Activated CD8-positive, alpha-beta memory T cell treated with anti-CD3 and anti-CD28 coated beads for 4 hours (primary cell): ENCODE measurements at places on chromosomes 4 and X.

- DNase-seq: no peak
These were observed 30.9 kb downstream of the FAM9C start for GRCh38 chrX:13013363-13014110.

DNA sequence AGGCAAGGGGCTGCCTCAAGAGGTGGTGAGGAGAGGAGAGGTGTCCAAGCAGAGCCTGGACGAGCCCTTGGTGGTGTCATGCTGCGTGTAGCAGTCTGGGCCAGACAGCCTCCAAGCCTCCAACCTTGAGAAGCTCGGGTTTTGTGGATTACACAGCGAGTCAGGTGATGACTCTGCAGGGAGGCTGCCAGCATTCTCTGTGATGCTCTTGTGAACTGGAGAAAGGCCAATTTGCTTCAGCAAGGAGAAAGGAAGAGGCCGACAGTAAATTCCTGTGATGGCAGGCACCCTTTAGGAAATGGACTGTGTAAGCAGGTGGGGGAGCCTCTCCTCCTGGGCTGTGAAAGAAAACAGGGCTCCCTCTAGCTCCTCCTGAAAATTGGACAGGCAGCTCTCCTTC is 36.0 kb upstream of the CD99L2 start:
- no peak for DNase-seq

DNA sequence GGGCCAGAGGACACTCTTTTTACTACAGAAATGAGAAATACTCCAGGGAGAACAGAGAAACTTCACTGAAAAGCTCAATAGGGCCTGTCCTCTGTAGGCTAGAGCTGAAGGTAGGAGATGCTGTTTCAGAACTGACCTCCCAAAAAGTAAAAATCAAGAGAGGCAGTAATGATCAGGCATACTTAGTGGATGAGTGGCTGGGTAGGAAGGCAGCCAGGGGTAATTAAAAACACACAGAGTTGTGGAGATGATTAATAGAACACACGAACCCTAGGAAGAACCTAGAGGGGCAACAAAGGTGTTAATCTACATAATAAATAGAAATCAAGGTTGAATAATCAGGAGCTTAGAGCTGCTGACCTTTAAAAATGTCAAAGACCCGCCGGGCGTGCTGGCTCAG is 582.4 kb upstream of the ADGRL3 start:
- no peak for DNase-seq

DNA sequence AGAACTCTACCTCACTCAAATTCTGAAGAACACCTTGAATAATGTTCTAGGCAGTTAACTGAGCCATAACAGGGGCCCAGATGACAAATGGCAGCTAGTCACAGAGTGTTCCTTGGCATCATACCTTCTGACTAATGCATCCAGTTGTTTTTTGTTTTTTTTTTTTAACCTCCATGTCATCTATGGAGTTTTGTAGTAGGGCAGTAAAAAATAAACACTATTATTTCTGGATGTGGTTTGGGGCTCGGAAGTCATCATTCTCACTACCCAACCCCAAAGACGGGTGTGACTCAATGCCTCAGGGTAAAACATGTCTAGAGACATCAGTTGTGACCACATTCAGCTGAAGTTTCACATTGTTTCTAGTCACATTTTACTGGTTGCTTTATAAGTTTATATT is 31.2 kb upstream of the MCF2 start:
- DNase-seq: no peak

- no peak for DNase-seq
These were observed 1130.9 kb upstream of the PRKX start for GRCh38 chrX:4844376-4844775.

DNA sequence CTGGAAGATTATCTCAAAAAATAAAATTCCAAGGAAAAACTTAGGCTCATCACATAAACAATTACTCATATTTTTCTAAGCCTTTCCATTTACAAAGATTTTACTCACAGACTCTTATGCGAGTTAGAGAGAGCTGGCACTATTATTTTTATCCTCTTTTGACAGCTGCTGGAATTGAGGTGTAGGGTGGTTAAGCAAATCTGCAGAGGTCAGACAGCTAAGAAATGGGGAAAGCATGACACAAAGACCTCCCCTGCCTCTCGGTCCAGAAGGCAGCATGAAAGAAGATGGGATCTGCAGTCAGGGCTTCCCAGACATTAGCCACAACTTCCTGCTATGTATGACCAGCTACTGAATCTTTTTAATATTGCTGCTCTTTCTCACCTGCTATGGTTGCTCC is 89.9 kb upstream of the CPEB2 start:
- no peak for DNase-seq

GRCh38 chr4:52957835-52958631 is 95.9 kb downstream of the RASL11B start:
- DNase-seq: no peak

GRCh38 chr4:5409972-5410618 is 298.3 kb downstream of the EVC2 start:
- no peak for DNase-seq

DNA sequence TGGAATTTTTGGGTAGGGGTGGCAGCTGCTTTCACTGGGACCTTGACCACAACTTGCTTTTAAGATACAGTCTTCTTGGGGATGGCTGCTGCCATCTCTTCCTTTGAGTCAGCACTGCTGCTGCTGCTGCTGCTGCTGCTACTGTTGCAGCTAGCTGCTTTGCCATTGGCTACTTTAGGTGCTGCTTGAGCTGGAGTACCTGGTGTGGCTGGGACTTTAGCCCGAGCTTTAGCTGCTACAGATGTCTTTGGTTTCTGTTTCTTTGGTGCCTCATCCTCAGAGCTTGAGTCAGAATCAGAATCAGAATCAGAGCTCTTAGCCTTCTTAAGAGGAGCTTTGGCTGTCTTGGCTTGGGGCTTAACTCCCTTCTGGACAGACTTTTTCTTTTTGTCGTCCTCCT is 52.2 kb downstream of the FAM9B start:
- no peak for DNase-seq

DNA sequence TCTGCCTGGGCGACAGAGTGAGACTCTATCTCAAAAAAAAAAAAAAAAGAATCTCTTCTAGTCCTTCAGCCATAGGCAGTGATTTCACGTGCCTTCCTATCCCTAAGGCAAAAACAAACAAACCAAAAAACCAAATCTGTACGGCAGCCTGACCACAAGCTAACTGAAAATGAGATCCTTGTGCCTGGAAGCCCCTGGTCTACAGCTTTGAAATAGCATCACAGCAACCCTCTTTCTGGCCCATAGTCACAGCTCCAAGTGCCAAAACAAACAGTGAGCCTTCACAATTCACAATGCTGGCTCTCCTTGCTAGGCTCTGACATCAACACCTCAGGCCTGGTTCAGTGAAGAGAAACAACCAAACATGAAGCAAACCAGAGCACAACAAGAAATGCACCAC is 46.1 kb downstream of the TMEM150C start:
- DNase-seq: no peak

DNA sequence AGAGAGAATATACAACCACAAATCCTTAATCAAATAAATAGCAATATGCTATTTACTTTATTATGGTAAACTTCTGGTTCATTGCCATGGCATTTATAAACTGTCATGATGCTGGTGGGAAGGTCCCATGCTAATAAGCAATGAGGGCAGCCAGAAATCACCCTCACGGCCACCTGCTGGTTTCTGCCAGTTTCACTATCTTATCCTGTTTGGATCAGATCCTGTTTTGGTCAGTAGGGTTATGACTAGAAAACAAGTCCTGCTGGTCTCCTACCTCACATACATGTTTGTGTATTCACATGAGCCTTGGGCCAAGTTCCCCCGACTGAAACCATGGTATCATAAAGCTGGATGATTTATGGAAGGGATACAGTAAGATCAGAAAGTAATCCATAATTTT is 28.1 kb downstream of the XAGE5 start:
- no peak for DNase-seq

- no peak for DNase-seq
These were observed 4.6 kb downstream of the SUPT20HL1 start for GRCh38 chrX:24364851-24365538.

- no peak for DNase-seq
These were observed 142.4 kb downstream of the TMEM164 start for GRCh38 chrX:110145311-110145710.

DNA sequence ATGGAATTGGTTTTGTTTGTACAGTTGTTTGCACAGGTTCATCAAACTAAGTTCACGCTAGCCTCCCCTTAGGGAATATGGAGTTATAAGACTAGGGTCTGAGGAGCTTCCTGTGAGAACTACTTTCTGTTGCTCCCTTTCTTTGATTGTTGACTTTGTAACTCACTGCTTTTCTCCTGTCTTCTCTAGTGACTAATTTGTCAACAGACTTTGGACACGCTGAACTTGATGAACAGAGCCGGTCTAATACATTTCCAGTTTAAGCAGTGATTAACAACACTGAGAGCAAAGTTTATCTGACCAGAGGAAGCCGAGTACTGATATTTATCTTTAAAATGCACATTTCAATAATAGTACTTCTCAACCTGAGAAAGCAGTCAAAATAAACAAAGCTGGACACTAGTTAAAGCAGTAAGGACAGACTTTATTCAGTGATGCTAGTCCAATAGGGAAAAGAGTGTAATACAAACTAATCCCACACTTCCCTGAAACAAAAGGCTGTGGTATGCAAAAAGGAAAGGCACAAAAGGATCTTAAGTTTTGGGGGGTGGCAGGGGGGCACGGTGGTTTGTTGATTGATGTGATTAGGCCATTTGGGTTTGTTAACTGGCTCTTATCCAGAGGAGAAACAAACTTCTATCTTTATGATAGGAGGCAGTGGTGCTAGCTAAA is 2.7 kb upstream of the NUDT9 start:
- no peak for DNase-seq

GRCh38 chr4:95949136-95949765 is 109.4 kb downstream of the PDHA2 start:
- no peak for DNase-seq

DNA sequence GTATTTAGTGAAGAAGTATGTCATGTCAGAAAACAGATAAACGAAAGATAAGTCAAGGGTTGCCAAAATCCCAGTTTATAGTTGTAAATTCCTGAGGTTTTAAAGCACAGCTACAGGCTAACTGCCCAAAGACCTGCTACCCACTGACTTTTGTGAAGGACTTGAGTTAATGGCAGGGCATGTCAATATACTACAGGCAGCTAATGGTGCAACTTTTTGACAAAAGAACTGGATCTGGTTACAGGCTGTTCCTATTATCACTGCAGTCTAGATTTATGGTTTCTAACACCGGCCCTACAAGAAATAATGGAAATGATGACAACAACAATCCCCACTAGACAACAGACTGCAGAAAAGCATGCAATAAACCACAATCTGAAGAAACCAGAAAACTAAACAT is 6.4 kb downstream of the SCML2 start:
- no peak for DNase-seq

DNA sequence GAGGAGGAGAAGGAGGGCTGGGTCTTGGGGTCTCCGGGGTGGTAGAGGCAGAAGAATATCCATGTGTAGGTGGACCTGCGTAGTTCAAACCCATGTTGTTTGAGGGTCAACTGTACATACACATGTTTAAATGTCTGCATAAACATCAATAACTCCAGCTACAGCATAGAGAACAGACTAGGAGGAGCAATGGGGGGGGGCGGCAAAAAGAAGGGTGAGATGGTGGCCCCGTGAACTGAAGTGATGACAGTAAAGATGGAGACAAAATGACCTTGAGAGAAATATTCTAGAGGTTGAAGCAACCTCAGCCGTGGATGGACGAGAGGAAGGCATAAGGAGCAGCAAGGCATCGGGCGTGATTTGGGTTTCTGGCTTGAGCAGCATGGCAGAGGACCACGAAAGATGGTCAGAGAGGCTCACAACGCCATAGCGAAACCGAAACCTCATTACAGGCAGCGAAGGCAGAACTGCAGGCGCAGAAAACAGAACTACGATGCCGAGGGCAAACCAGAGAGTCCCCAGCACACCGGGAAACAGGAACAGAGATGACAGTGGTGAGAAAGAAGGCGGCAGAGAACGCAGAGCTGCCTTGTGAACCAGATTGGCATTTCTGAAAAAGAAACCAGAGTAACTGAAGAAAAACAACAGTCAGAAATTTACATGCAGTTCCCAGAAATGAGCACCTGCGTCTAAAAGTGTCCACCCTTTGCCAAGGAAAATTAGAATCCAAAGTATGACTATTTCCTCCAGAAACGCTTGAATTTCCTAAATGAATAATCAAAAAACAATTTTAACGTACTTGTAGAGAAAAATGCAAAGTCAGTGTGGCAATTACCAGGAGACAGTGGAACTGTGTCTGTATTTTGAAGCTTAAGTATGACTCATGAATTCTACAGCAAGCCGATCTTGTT is 50.3 kb upstream of the ENPP6 start:
- DNase-seq: peak; percentile 44

DNA sequence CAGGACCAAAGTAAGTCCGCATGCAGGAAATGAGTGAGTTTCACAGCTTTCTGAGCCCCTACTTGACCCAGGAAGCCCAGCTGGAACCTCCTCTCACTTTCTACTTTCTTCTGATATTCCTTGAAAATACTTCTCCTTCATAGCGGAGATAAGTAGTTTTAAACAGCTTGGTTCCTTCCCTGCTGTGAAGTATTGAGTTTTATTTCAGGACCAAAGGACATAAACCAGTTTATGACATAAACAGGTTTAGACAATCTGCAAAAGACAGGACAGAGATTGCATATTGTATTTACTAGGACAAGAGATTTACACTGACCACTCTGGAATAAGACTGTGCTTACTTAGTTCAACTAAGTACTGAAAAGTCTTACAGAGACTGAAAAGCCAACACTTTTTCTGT is 54.8 kb downstream of the PAGE2 start:
- no peak for DNase-seq

- no peak for DNase-seq
These were observed 129.4 kb upstream of the PCDH18 start for GRCh38 chr4:137661693-137662092.

GRCh38 chr4:144711700-144712456 is 65.9 kb downstream of the HHIP start:
- no peak for DNase-seq

DNA sequence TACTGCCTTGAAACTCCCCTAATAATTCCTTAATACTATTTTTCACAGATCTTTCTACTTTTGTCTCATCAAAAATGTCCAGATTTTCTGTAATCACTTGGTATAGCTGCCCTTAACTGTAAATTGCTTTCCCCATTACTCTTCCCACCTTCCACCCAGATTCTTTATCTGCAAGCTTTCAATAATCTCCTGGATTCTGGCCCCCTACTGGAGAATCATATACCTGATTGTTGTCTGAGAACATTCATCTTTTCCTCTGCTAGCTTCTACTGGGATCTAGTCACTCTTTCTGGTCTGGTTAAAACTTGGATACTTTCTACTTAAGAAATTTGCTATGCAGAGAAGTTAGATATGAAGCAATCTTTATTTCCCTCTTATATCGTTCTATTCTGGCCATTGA is 552.6 kb downstream of the PCDH19 start:
- DNase-seq: no peak
